ENCODE measurements at places on chromosomes 7 and 10.
A peak's percentile ranks its signal among the peaks of the same experiment; 100 is the strongest.

- DNase-seq: no peak
Measured at GRCh38 chr7:25118048-25118753, 6.9 kb downstream of the CYCS start.

GRCh38 chr7:101116898-101117297 is 10.0 kb upstream of the SERPINE1 start:
- no peak for DNase-seq

- DNase-seq: no peak
Measured at GRCh38 chr7:155168597-155169480, 98.7 kb downstream of the HTR5A start.

DNA sequence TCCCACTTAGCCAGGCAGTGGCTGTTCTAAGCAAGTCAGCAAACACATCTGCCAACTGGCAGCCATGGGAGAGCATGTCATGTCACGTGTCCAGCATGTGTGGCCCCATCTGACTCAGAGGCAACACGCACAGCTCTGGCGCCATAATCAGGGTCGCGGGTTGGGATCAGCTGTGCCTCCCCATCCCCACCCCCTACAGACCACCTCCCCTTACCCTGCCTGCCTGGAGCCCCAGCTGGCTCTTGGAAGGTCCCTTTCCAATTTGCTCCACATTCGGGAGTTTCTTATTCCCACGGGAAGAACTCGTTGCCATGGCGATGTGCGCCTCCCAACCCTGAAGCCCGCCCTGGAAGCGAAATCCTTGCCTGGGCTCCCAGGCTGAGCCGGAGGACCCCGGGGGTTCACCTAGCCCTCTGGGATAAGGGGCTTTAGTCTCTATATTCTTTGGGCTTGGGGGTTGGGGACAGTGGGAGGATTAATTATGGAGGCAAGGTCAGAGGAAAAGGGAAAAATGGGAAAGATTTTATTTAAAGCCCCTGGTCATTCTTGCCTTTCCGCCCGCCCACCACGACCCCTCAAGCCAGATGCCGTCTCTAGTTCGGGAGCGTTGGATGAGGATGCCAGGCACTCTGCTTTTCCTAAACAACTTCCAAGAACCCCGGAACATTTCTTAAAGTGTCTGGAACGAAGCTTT is 283.7 kb downstream of the ZEB1 start:
- DNase-seq: no peak

- DNase-seq: no peak
Measured at GRCh38 chr7:127771707-127772106, 119.7 kb downstream of the SND1 start.

DNA sequence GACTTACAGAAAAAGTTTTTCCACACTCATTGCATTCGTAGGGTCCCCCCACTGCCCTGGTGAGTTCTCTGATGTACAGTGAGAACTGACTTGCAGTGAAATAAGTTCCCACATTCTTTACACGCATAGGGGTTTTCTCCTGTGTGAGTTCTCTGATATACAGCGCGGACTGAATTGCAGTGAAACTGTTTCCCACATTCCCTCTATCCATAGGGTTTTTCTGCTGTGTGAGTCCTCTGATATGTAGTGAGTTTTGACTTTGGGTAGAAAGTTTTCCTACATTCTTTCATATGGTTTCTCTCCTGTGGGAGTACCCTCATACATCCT is 147.0 kb downstream of the GLRX3 start:
- no peak for DNase-seq

GRCh38 chr10:4846775-4847174 is 20.8 kb downstream of the AKR1E2 start:
- DNase-seq: no peak

- DNase-seq: no peak
Measured at GRCh38 chr10:4673279-4674040, 152.5 kb upstream of the AKR1E2 start.

GRCh38 chr10:124939290-124939689 is 2.6 kb upstream of the ZRANB1 start:
- no peak for DNase-seq

GRCh38 chr10:75532253-75532924 is 101.0 kb downstream of the LRMDA start:
- DNase-seq: no peak

- no peak for DNase-seq
Measured at GRCh38 chr7:25187932-25188331, 40.4 kb downstream of the NPVF start.

DNA sequence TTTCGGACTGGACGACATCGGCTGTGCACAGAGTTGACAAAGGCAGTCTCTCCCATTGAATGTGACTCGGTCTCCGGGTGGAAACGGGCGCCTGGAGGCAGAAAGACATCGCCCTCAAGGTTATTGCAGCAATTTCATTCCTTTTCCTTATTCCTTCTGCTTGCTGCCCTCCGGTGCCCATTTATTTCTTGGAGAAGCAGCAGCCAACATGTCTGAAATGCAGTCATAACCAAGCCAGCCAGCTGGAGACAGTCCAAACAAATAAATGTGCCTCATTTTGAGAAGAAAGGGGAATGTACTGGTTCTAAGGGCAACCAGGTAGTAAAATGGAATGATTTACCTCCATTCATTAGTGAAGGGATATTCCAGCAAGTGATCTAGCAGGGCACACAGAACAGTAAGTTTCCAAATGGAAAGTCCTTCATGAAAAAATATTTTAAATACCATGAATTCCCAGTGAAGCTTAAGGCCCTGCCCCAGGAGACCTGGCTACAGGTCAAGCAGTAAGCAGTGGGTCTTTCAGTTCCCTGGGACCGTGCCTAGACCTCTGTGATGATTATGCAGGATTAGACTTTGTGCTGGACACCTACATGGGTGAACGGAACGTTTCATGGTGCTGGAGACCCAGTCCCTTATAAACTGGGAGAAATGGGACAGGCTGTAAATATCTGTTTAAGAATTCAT is 86.6 kb downstream of the ABLIM1 start:
- DNase-seq: no peak

GRCh38 chr10:50381642-50382041 is 130.3 kb upstream of the ASAH2 start:
- DNase-seq: no peak

DNA sequence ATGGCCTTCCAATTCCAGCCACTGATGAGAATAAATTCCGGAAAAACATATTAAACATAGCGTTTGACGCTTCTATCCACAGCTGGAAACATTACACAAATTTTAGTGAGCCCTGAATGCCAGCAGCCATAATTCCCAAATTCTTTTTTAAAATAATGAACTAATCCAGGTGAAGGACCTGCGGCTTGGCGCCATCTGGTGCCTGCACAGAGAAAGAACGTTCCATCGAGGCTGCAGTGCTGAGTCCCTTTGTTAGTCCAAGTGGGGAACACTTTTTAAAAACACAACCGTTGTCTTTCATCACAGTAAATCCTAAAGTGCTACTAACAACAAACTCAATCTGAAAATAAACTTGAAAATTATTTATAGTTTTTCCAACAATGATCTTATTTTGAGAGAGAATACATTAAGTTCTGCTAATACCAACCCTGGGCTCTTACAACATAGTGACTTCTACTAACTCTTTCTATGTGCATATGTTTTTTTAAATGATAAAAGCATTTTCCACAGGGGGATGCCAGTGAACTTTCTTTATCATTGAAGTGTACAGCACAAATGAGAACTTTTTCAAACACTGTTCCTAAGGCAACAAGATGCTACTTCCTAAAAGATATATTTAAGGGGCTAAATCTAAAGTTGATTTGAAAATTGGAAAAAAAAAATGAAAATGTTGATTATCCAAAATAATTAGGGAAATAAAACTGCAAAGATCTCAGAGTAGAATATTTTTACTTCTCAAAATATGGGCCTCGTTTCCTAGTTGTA is 166.9 kb upstream of the RNF32 start:
- DNase-seq: peak; percentile 49

All from stimulated activated CD4-positive, alpha-beta T cell treated with anti-CD3 and anti-CD28 coated beads, Interleukin-2, amount 100 ng/mL, for 24 hours (primary cell).